ENCODE measurements at places on chromosomes 1 and 21.

DNA sequence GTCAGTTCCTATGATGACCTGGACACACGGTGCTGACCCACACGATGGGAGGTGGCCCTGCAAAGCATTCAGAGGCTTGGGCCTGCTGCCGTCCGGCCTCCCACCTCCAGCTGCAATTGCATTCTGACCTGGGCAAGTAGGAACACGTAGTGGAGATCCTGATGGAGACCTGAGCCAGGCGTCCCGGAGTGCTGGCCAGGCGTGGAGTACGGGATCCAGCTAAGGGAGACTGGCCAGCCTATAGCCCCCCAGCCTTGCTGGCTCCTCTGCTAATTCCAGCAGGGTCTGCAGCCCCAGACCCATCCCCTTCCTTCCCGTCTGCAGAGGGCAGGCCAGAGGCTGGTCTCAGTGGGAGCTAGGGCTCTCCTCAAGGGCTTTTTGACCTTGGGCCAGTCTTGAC lies 11.2 kb downstream of the CD46 start:
- no peak for DNase-seq

GRCh38 chr1:6523566-6523965 lies 30.7 kb downstream of the NOL9 start:
- no peak for DNase-seq

- no peak for DNase-seq
Observed at GRCh38 chr1:92461364-92462097, 25.2 kb downstream of the GFI1 start.

GRCh38 chr1:227548119-227548397 lies 15.3 kb upstream of the ZNF678 start:
- DNase-seq = no peak

- peak; percentile 85 for DNase-seq
Observed at GRCh38 chr1:203504400-203505250, 10.7 kb downstream of the OPTC start.

DNA sequence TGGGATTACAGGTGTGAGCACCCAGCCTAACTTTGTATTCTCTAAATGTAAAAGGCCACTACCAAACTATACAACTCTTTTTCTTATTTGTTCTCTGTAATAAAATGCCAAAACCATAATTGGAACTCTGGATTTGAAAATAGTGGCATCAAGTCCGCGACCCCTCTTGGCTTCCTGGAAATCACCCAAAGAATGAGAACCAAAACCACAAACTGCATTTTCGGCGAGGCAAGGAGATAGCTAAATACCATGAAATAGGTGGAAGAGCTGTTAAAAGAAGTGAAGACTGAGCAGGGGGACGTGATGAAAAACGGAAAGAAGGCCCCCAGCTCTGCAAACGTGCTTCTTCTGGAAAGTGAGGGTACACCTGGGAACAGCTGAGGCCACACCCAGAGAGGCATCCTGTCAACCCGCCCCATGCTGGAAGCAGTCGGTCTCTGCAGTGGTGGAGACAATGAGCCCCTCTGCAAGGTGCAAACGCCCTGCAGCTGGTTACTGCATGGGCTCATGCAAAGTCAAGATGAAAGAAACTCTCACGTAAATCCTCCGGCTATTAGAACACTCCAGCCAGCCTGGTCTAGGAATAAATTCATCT lies 22.5 kb downstream of the VPS26C start:
- DNase-seq = no peak

- no peak for DNase-seq
Observed at GRCh38 chr1:57269630-57270225, 154.1 kb downstream of the DAB1 start.

DNA sequence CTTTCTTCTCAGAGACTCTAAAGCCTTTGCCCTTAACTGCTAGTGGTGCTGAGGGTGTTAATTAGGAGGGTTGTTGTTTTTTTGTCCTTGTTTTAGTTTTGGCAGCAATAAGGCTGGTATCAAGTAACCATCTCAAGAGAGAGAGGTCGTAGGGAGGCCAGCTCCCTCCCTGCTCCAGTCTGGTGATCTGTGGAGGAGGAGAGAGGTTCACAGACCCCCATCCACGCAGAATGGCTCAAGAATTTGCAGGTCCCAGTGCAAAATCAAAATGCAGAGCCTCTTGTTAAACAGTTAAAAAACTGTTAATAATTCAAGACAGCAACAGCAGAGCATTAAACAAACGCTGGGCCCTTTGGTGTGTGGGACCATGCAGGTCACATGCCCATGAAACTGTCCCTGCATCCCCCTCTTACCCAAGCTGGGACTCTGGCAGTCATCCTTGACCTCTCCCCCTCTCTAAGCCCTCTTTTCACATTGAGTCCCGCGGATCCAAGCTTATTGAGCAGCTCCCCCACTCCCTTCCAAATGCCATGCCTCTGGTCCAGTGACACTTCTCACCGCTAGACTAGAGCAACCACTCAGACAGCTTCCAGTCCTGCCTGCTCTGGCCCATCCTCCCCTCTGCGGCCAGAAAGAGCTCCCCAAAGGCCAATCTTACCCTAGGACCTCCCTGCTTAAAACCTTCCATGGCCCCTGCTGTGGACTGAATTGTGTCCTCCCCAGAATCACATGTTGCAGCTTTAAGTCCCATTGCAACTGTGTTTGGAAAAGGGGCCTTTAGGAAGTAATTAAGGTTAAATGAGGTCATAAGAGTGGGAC lies 47.7 kb upstream of the RPL11 start:
- no peak for DNase-seq

- DNase-seq = no peak
Observed at GRCh38 chr1:200384818-200385390, 24.9 kb downstream of the ZNF281 start.
